Colonic mucosa (tissue), 4 donors: ENCODE measurements at places on chromosomes 4 and X. TPM values are rescaled to one million over a fixed set of nuclear protein-coding genes. Genes with fewer than 3 reads are reported as not detected.

- DNase-seq, result no peak
Measured at GRCh38 chrX:15465347-15465746, 27.8 kb downstream of the PIR start.

- no peak for DNase-seq
Measured at GRCh38 chr4:145766273-145766672, 86.3 kb downstream of the C4orf51 start.

GRCh38 chr4:2938906-2939305 is 24.3 kb downstream of the NOP14 start:
- DNase-seq, result no peak

GRCh38 chr4:131650951-131651350 is 1498.1 kb upstream of the PCDH10 start:
- DNase-seq, result no peak

The S100G gene
- total RNA-seq, result not detected

The NAP1L3 gene
- total RNA-seq, result 1.4 TPM
